T-cell (primary cell): ENCODE measurements at places on chromosomes 6 and 20.

GRCh38 chr6:134624781-134625180, 306.9 kb upstream of the SGK1 start:
- DNase-seq, result no peak

GRCh38 chr6:108518714-108519576, 41.8 kb upstream of the FOXO3 start:
- no peak for DNase-seq

GRCh38 chr6:89775150-89775549, 44.4 kb downstream of the MDN1 start:
- no peak for DNase-seq

DNA sequence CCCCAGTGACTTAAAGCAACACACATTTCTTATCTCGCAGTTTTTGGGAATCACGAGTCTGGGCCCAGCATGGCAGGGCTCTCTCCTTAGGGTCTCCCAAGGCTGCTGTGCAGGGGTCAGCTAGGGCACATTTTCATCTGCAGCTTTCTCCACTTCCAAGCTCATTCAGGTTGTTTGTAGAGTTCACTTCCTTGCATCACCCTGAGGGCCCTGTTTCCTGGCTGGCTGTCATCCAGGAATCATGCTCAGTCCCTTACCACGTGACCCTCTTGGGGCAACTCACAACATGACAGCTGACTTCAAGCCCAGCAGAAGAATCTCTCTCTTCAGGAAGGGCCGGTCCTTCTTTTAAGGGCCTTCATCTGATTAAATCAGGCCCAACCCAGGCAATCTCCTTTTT, 21.3 kb downstream of the SNAP25 start:
- no peak for DNase-seq

DNA sequence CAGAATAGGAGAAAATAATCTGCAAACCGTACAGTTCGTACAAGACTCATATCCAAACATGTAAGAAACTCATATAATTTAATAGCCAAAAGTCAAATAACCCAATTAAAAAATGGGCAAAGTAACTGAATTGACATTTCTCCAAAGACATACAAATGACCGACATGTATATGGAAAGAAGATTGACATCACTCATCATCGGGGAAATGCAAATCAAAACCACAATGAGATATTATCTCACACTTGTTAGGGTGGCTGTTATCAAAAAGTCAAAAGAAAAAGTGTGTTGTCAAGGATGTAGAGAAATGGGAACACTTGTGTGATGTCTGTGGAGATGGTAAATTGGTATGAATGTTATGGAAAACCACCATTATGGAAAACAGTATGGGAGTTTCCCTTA, 70.5 kb upstream of the STXBP5 start:
- no peak for DNase-seq

- no peak for DNase-seq
Measured at GRCh38 chr6:160379466-160379865, 31.3 kb downstream of the SLC22A3 start.

GRCh38 chr20:45410887-45411286, 2.8 kb downstream of the DBNDD2 start:
- DNase-seq, result no peak

- no peak for DNase-seq
Measured at GRCh38 chr6:6246544-6246943, 73.9 kb downstream of the F13A1 start.

DNA sequence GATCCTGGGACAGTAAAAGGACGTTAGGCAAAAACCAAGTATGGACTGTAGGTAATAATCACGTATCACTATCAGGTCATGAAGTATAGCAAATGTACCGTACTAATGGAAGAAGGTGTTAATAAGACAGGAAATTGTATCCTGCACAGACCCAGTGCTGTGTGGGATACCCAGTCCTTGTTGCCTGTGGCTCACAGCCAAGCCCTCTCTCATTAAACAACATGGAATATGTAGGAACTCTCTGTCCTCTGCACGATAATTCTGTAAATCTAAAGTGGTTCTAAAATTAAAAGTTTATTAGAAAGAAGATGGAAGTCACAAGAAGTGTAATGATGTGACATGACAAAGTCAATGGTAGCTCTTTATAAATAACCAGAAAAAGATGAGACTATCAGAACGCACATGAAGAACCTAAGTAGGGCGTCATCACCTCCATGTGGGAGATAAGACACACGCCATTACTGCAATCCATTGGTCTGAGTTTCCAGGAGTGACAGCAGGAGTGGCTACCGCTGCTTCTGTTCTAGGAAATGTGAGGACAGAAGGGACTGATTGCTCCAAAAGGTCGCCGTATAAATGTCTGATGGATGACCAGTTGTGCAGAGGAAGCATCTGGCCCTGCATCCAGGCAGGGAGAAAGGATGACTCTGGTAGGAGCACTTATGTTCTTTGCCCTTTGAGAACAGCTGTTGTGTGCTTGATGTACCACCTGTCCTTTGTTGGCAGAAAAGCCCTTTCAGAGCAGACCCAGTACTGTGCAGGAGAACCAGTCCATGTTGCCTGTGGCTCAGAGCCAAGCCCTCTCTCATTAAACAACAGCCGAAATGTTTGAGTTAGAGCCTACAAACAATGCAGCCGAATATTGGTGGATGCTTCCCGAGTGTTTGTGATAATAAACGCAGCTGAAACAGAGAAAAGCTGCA, 125.6 kb downstream of the FIG4 start:
- DNase-seq, result no peak
